Activated CD4-positive, alpha-beta T cell treated with anti-CD3 and anti-CD28 coated beads, Interleukin-2, amount 50 U/mL, for 16 hours (primary cell): ENCODE measurements at places on chromosomes 5 and 9.
A peak's percentile ranks its signal among the peaks of the same experiment; 100 is the strongest.

- DNase-seq, result no peak
Measured at GRCh38 chr9:133718563-133719315, 19.4 kb downstream of the SARDH start.

- peak; percentile 42 for DNase-seq
Measured at GRCh38 chr9:120477534-120478001, 102.4 kb downstream of the CDK5RAP2 start.

- DNase-seq, result no peak
Measured at GRCh38 chr5:98954392-98955028, 25.7 kb upstream of the CHD1 start.

- no peak for DNase-seq
Measured at GRCh38 chr9:3157011-3157410, 313.1 kb upstream of the PUM3 start.

- DNase-seq, result peak; percentile 60
Measured at GRCh38 chr5:97838214-97838613, 655.2 kb upstream of the RIOK2 start.

- no peak for DNase-seq
Measured at GRCh38 chr5:67591491-67591890, 394.9 kb upstream of the CD180 start.

DNA sequence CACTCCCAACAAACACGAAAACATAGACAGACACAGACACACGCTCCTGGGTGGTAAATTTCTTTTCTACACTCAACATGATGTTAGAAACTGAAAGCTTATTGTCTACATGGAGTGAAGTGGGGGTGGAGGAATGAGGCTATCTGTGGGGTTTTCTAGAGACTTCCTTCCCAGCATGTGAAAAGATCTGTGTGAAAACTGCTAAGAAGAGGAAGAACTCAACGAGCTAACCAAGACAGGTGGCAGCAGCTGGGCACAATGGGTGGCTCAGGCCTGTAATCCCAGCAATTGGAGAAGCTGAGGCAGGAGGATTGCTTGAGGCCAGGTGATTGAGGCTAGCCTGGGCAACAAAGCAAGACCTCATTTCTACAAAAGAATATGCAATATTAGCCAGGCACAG lies 7.6 kb downstream of the FYB1 start:
- no peak for DNase-seq

GRCh38 chr5:123921193-123921592 lies 409.2 kb downstream of the CSNK1G3 start:
- no peak for DNase-seq

DNA sequence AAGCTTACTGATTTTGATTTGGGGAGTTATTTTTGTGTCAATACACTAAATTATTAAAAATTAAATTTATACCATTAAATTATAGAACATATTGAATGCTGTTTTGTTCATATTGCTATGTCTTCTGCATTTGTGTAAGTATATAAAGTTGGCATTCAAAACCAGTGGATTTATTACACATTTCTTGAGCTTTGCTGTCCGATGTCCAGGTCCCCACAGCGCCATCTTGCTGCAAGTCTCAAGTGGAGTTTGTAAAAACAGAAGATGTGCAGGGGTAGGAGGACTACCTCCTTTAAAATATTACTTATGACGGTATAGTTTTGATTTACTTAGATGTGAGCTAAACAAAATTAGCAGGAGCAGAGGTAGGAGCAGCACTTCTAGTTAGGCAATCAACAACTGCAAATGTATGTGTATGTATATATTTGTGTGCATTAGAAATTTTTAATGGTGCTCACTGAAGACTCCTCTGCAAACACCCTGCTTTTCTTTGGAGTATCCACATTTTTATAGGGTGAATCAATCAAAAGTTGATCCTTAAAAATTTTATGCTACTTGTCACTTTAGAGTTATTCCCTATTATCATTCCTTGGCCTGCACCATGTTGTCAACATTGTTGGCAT lies 37.4 kb downstream of the CPEB4 start:
- peak; percentile 30 for DNase-seq

- no peak for DNase-seq
Measured at GRCh38 chr9:129988607-129989361, 54.2 kb downstream of the FNBP1 start.

DNA sequence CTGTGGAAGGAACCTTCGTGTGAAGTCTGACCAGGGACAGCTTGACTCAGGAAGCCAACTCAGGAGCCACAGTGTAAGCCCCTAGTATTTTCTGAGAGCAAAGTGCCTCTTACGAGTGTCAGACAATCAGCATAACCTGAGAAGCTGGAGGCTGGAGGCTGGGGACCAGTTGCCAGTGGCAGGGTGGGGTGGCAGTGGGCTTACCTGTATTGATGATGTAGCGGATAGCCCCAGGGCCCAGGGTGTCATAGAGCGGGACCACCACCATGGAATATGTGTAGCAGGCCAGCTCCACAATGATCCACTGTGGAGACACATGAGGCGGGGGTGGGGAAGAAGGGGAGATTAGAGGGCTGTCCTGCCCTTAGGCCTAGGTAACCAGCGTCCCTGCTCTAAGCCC lies 22.9 kb downstream of the ACSL6 start:
- no peak for DNase-seq

DNA sequence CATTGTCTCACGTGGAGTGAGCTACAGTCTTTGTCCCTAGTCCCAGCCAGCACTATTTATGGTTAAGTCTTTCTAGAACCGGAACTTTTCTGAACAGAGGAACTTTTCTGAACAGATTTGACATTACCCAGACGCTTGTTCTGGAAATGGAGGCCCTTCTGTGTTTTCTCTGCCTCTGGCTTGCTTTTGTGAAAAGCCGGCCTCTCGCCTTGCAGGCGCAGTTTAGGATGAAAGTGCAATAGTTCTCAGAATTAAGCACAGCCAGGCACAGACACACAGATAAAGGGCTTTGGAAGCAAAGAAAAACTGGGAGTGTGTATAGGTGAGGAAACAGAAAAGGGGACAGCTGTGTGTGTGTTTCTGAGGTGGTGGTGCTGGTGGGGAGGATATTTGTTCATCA lies 5.9 kb downstream of the GDNF start:
- no peak for DNase-seq

DNA sequence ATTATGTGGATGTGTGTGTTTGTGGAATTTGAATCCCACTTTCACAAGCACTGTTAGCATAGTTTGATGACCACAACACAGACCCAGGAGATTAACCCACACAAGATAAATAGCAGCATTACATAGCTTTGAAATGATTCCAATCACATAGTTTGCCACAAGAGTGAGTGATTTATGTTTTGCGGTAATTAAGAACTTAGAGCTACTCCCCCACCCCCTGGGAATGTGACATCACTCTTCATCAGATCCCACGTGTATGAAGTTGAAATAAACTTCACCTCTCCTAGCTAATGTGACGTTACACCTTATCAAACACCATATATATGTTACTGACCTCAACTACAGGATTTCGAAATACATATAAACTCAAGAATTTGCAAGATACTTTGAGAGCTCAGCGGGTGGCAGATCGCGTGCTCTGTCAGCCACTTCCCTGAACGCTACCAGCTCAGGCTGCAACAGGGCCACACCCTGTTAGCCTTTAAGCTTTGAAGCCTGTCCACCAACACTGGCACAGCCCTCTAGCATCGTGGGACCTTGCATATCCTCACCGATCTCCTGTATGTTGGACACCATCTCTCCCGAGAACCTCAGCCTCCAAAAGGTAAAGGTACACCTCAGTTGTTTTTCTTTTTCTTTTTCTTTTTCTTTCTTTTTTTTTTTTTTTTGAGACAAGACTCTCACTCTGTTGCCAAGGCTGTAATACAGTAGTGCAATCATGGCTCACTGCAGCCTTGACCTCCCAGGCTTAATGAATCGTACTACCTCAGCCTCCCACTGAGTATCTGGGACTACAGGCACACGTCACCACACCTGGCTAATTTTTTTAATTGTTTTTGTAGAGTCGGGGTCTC lies 1.7 kb upstream of the AGTPBP1 start:
- peak; percentile 24 for DNase-seq

DNA sequence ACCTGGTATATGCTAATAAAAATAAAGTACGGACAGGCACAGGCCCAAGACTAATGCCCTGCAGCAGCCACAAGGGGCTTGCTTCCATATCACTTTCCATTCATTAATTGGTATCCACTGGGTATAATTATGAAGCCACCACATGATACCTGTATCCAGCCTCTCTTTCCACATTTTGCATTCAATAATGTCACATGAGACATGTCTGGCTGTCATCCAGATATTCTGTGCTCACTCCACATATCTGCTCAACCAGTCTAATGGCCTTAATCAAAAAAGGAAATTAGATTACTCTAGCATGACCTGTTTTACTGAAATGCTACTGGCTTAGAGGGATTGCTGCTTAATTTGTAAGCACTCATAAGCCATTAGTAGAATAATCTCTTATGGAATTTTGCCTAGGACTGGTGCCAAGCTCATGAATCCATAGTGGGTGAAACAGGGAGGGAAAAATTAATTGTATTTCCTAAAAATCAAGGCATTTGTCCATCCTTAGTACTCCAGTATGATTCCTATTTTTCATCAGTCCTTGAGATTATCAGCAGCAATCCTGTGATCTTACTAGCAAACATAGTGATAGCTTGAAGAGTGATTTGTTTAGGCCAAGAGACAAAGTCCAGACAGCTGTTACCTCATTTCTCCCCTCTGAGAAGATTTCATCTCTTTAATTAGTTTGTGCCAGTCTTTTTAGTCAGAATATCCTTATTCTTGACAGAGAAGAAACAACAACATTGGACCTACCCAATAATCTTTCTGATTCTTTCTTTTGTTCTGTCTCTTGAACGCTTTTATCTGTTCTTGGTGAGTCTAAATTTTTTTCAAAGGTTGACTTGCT lies 119.2 kb upstream of the ABCA1 start:
- no peak for DNase-seq

GRCh38 chr9:122016744-122017143 lies 76.4 kb downstream of the TTLL11 start:
- DNase-seq, result no peak
